CD8-positive, alpha-beta memory T cell (primary cell): ENCODE measurements at places on chromosomes 1 and 21.

- no peaks in the 10 kb centered on the region for H3K4me1 ChIP-seq
- no peaks in the 10 kb centered on the region for H3K27me3 ChIP-seq
- H3K27ac ChIP-seq, result no peak overlapping the region
- no peaks in the 10 kb centered on the region for H3K36me3 ChIP-seq
- H3K4me3 ChIP-seq, result no peak overlapping the region
These were observed 3.9 kb upstream of the FAM78B start for GRCh38 chr1:166170726-166171125.

DNA sequence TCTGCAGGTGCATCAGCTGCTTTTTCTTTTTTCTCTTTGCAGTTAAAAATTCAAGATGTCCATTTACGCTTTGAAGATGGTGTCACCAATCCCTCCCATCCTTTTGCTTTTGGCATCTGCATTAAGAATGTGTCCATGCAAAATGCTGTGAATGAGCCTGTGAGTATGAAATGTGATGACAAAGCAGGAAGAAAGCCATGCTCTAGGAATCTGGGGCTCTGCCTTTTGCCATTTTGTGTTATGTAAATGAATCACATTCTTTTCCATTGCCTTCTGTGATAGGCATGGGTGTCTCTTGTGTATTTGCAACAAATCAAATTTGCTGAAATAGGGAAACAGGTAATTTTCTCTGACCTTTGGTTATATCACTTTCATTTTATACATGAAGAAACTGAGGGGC, 19.4 kb downstream of the VPS13D start:
- DNase-seq, result no peak
- H3K4me3 ChIP-seq, result no peak overlapping the region
- H3K36me3 ChIP-seq, result peaks cover 62% of the 10 kb centered on the region

- no peak overlapping the region for H3K4me3 ChIP-seq
- no peaks in the 10 kb centered on the region for H3K36me3 ChIP-seq
- no peak for DNase-seq
These were observed 205.6 kb downstream of the ATG4C start for GRCh38 chr1:62989497-62989896.

- no peak overlapping the region for H3K4me3 ChIP-seq
- no peaks in the 10 kb centered on the region for H3K27me3 ChIP-seq
- no peak for DNase-seq
- no peaks in the 10 kb centered on the region for H3K36me3 ChIP-seq
These were observed 99.1 kb upstream of the CHRM3 start for GRCh38 chr1:239287296-239287695.

DNA sequence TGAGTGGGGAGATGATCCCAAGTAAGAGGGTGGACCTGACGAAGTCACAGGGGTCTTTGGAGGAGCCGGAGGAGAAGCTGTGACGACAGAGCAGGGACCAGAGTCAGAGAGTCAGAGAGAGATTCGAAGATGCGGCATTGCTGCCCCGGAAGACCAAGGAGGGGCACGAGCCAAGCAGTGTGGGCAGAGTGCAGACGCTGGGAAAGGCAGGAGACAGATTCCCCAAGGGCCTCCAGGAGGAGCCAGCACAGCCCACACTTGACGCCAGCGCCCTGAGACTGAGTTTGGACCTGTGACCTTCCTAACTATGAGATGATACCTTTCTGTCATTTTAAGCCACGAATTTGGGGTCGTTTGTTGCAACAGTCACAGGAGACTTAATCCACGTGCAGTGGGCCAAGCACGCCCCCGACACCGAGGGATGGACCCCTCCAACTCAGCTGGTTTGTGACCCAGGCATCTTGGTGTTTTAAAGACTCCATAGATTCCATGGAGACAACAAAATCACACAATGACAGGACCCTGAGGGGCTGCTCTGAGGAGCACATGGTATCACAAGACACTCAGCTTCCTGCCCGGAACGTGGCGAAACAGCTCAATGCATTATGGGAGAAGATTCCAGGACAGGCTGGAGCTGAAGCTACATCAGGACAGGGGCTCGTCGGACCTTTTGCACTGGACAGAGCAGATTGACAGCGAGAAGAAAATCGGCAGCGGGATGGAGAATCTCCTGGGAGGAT, 11.0 kb upstream of the TFF1 start:
- H3K27ac ChIP-seq, result no peak overlapping the region
- no peak for DNase-seq
- H3K27me3 ChIP-seq, result no peaks in the 10 kb centered on the region
- H3K4me3 ChIP-seq, result no peak overlapping the region

GRCh38 chr1:19758227-19758830, 41.4 kb downstream of the TMCO4 start:
- H3K27ac ChIP-seq, result no peak overlapping the region
- DNase-seq, result no peak
- no peaks in the 10 kb centered on the region for H3K27me3 ChIP-seq
- H3K4me3 ChIP-seq, result no peak overlapping the region

DNA sequence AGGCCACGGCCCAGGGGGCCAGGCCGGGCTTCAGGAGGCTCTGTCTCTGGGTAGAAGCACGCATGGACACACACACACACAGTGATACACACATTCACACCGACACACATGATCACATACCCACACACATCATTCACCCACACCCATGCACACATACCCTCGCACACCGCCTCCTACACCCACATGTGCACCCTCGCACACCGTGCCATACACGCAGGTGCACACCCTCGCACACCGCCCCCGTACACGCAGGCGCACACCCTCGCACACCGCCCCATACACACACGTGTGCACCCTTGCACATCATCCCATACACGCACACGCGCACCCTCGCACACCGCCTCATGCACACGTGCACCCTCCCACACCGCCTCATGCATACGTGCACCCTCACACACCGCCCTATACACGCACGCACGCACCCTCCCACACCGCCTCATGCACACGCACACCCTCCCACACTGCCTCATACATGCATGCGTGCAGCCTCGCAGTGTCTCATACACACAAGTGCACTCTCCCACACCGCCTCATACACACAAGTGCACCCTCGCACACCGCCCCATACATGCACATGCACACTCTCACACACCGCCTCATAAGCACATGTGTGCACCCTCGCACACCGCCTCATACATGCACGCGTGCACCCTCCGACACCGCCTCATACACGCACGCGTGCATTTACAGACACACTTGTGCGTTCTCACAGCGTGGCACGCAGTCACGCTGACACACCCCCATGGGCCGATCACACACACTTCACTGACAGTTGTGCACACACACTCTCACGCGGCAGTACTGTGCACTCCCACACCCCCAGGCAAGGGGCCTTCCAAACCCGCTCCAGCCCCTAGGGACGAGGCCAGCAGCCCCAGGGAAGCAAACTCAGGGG, 128.1 kb downstream of the SIK1 start:
- no peaks in the 10 kb centered on the region for H3K4me1 ChIP-seq
- no peak overlapping the region for H3K4me3 ChIP-seq
- H3K27ac ChIP-seq, result no peak overlapping the region
- no peaks in the 10 kb centered on the region for H3K27me3 ChIP-seq
- H3K36me3 ChIP-seq, result no peaks in the 10 kb centered on the region

GRCh38 chr1:76511558-76512179, 355.6 kb upstream of the ST6GALNAC5 start:
- no peaks in the 10 kb centered on the region for H3K27me3 ChIP-seq
- DNase-seq, result no peak
- H3K4me1 ChIP-seq, result no peaks in the 10 kb centered on the region
- H3K27ac ChIP-seq, result no peak overlapping the region

DNA sequence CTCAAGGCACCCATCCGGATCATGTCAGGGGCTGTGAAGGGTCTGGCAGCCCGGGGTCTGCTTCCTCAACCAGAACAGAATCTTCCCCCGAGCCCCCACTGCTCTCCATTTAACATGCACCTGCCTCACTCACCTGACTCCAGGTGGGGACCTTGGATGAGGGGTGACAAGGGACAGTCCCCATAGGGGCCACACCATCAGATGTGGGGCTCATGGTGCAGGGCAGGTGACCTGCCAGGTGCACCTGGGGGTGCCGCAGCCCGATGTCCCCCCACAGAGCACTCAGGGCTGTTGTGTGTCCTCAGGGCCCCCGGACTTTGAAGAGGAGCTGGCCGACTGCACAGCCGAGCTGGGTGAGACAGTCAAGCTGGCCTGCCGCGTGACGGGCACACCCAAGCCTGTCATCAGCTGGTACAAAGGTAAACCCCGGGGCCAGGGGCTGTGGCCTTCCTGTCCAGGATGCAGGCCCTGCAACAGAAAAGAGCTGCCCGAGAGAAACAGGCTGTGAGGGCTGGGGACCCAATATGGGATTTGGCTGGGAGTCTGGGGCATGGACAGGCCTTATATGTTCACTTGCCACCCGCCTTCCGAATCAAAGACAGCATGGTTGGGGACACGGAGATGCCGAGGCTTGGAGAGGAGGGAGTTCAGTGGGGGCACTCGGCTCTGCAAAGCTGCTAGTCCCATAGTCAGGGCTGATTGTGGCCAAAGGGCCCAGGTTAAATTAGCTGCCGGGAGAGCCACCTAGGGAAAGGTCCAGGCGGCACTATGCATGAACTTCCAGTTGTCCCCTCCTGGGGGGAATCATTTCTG, 64.6 kb downstream of the TRIM11 start:
- no peaks in the 10 kb centered on the region for H3K36me3 ChIP-seq
- H3K27me3 ChIP-seq, result no peaks in the 10 kb centered on the region
- no peaks in the 10 kb centered on the region for H3K4me1 ChIP-seq
- no peak overlapping the region for H3K27ac ChIP-seq

DNA sequence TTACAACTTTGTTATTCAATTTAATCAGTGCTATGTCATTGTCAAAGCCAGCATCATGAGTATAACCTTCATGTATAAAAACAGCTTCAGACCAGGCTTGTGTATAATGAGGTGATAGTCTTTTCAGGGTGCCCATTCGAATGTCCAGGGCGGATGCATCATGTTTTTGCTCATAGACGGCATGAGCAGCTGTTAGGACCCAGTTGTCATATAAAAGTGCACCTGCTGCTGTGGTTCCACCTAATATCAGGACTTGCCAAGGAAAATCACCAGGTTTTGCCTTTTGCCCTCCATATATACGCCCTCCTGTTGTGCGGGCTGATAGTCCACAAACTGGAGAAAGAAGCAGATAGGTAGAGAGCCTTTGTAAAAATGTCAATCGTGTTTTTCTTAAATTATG, 14.9 kb downstream of the TARDBP start:
- H3K27ac ChIP-seq, result no peak overlapping the region
- no peak for DNase-seq
- no peaks in the 10 kb centered on the region for H3K27me3 ChIP-seq
- H3K4me3 ChIP-seq, result no peak overlapping the region
- peaks cover 25% of the 10 kb centered on the region for H3K36me3 ChIP-seq

DNA sequence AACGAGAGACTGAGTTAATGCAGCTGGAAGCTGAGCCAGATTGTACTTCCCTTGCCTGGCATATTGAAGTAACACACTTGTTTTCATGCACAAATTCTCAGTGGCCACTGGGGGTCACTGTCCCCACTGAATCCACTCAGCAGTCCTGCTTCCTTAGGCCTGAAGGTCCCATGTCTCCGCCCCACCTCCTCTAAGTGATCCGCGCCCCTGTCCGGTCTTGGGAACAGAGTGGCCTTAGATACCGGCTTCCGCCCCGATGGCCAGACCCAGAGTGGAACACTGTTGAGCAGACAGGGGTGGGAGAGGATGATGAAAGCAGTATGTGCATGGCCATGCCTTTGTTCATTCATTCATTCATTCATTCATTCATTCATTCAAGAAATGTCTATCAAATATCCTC, 34.8 kb downstream of the CHAF1B start:
- H3K4me3 ChIP-seq, result no peak overlapping the region
- no peak for DNase-seq
- no peaks in the 10 kb centered on the region for H3K27me3 ChIP-seq
- no peaks in the 10 kb centered on the region for H3K36me3 ChIP-seq

DNA sequence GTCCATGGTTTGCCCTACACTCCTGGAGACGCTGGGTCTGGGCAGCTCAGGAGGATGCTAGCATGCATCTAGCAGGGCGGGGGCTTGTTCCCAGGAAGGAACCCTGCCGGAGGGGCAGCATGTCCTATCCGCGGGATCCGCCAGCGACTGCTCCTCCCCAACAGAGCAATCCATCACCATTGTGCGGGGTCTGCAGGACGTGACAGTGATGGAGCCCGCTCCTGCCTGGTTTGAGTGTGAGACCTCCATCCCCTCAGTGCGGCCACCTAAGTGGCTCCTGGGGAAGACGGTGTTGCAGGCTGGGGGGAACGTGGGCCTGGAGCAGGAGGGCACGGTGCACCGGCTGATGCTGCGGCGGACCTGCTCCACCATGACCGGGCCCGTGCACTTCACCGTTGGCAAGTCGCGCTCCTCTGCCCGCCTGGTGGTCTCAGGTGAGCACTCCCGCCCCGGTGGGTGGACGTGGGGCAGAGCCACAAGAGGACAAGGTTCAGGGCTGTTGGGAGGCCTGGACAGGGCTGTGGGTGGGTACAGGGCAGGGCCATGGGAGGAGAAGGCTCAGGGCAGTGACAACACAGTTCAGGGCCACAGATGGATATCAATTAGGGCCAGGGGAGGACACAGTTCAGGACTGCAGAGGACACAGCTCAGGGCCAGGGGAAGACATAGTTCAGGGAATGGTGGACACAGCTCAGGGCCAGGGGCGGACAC, 71.3 kb downstream of the OBSCN start:
- no peak overlapping the region for H3K27ac ChIP-seq
- H3K4me1 ChIP-seq, result peaks cover 12% of the 10 kb centered on the region

- H3K27me3 ChIP-seq, result peaks cover 4% of the 10 kb centered on the region
- H3K27ac ChIP-seq, result no peak overlapping the region
- H3K4me3 ChIP-seq, result no peak overlapping the region
- no peak for DNase-seq
These were observed 100.7 kb upstream of the SPATA6 start for GRCh38 chr1:48572646-48573258.

GRCh38 chr1:114485286-114485685, 25.7 kb downstream of the TRIM33 start:
- H3K27ac ChIP-seq, result no peak overlapping the region
- peaks cover 25% of the 10 kb centered on the region for H3K4me1 ChIP-seq
- H3K36me3 ChIP-seq, result no peaks in the 10 kb centered on the region
- no peak overlapping the region for H3K4me3 ChIP-seq

DNA sequence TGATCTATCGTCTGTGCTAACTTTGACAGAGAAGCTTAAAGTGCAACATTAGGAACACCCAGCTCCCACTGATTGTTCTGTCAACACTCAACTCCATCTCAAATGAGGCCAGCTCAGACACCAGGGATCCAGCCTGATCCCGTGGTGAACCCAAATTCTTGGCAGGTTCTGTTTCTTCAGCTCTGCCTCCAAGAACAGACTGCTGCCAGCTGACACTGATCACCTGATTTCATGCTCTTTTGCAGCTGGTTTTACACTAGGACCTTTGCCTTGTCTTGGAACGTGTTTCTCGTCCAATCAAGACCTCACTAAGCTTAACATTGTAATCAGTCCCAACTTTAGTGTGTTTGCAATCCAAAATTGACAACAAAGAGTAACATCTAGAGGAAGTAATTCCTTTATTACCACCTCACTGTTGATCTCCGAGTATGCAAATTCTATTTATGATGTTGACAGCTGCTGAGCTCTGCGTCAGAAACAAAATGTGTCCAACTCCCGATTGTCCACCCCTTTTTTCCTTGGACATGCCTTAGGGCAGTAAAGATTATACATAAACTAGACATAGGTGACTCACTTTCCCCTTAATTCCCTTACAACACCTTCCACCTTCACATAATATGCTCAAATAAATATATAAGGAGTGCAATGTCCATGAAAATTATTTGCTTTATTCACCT, 1.6 kb upstream of the HYI start:
- peaks cover 5% of the 10 kb centered on the region for H3K27me3 ChIP-seq
- no peak overlapping the region for H3K27ac ChIP-seq
- H3K36me3 ChIP-seq, result peaks cover 3% of the 10 kb centered on the region
- peaks cover 9% of the 10 kb centered on the region for H3K4me1 ChIP-seq
- no peak for DNase-seq
- H3K4me3 ChIP-seq, result no peak overlapping the region

- H3K27ac ChIP-seq, result no peak overlapping the region
- H3K36me3 ChIP-seq, result no peaks in the 10 kb centered on the region
- no peaks in the 10 kb centered on the region for H3K4me1 ChIP-seq
- H3K4me3 ChIP-seq, result no peak overlapping the region
- peak; percentile 57 for DNase-seq
- no peaks in the 10 kb centered on the region for H3K27me3 ChIP-seq
These were observed 91.0 kb upstream of the KCNA3 start for GRCh38 chr1:110765640-110766335.
